Colonic mucosa (tissue), 4 donors: ENCODE measurements at places on chromosomes 3 and 15.

DNA sequence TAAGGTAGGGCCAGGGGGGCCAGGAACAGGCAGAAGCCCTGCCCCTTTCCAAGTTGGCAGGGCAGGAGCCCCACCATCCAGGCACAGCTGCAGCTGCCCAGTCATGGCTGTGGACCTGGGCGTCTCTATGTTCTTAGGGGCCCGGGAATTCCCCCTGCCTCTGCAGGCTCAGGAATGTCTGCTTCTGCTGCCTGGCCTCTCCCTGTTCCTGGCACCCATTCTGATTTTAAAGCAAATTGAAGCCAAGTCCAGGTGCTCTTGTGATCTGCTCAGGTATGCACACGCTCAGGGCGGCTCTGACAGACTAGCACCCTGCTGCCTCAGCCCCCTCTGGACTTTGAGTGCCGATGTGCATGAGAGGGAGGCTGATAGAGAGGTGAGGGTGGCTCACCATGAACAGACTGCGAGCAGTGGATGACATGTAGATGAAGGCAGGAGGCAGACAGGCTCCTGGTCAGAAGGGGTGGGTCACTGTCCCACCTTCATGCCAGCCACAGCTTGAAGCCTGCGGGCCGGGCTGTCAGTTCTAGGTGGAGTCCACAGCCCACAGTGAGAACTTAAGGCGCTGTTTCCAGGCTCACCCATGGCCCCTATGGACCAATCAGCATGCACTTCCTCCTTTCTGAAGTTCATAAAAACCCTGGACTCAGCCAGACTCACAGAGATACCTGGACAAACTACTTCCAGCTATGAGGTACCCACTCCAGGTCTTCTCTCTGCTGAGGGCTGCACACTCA is 747.8 kb upstream of the GBE1 start:
- no peaks in the 10 kb centered on the region for H3K27me3 ChIP-seq
- no peak for DNase-seq
- no peaks in the 10 kb centered on the region for H3K36me3 ChIP-seq
- no peak overlapping the region for H3K4me3 ChIP-seq
- H3K27ac ChIP-seq, result no peak overlapping the region
- no peaks in the 10 kb centered on the region for H3K4me1 ChIP-seq

DNA sequence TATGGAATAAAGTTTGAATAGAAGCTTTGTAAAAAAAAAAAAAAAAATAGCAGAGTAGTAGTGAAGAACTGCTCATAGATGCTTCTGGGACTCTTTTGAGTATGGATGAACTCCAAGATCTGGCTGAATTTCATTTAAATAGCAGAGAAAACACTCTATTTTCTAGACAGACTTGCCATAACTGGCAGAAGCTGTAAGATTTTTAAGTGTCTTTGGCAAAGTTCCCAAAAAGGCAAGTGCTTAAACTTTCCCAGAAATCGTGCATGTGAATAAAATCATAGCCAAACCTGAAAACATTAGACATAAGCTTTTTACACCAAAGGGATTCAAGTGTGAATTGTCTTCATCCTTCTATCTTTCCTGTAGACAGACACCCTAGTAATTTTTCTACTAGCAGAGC is 110.3 kb upstream of the MITF start:
- H3K4me3 ChIP-seq, result no peak overlapping the region
- no peaks in the 10 kb centered on the region for H3K36me3 ChIP-seq
- no peak overlapping the region for H3K27ac ChIP-seq
- H3K4me1 ChIP-seq, result no peaks in the 10 kb centered on the region

DNA sequence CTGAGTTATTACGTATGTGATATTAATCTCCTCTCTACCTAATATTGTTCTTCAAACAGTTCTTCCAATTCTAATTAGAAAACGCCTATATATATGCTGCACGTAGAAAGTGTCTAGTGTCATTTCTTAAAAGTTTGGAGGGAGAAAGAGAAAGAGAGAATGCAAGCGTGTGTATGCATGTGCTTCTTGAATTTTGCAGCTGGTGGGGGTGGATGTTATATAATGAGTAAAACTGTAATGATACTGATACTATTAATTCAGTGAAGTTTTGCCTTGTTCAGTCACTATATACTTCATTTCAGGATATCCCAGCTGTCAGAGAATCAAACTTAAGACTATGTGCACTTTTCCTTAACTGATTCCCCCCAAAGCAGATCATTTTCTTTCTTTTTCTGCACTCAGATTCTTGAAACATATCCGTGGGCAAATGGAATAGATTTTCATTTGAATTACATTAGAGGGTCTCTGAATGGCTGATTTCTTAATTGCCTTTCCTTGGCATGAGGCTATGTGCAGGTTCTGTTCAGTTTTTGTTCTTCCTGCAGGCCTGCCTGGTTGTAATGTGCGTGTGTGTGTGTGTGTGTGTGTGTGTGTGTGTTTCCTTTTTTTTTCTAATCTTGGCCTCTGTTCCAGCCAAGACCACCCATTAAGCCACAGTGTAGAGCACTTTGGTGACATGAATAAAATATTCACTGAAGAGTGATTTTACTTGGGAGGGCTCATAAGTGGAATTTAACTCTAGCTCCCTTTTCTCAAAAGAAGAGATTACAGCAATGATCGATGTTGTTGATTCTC is 617.5 kb downstream of the RBMS3 start:
- H3K36me3 ChIP-seq, result no peaks in the 10 kb centered on the region
- no peak for DNase-seq
- no peaks in the 10 kb centered on the region for H3K27me3 ChIP-seq
- H3K4me3 ChIP-seq, result no peak overlapping the region
- no peaks in the 10 kb centered on the region for H3K4me1 ChIP-seq

GRCh38 chr3:179921951-179922350 is 114.8 kb downstream of the PEX5L start:
- no peaks in the 10 kb centered on the region for H3K36me3 ChIP-seq
- DNase-seq, result no peak
- H3K4me1 ChIP-seq, result no peaks in the 10 kb centered on the region
- no peak overlapping the region for H3K4me3 ChIP-seq
- no peak overlapping the region for H3K27ac ChIP-seq

DNA sequence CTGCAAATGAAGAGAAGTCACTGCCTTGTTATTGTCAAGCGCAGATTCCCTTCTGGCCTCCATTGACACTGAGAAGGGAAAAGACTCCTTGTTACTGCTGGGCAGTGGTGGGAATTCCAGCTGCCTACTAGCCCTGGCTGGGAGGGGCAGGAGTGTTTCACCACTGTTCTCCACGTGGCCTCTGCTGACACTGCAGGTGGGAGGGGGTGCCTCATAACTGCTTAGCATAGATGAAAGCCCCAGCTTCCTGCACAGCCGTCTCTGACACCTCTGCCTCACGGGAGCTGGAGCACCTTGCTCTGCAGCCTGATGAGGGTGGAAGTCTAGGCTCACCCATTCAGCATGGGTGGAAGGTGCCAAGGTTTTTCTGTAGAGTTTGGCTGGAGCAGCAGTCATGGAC is 52.1 kb downstream of the TM2D3 start:
- DNase-seq, result no peak
- H3K36me3 ChIP-seq, result no peaks in the 10 kb centered on the region
- no peaks in the 10 kb centered on the region for H3K27me3 ChIP-seq
- no peaks in the 10 kb centered on the region for H3K4me1 ChIP-seq
- no peak overlapping the region for H3K27ac ChIP-seq

DNA sequence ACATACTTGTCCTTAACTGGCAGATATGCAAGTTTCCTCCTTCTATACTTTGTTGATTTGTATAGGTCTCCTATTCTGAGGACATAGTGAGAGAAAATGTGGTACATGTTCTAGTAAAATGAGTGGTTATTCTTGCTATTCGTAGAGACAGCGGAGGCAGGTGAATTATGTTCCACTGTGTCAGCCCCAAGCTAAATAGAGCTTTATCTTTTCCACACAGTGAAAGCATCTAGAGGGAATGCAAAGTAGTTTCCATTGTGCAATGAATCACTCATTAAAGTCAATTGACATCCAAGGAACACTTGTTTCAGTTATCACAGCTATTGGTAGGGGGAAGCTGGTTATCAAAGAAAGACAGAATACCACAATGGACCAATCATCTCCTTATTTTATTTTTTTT is 262.4 kb downstream of the NLGN1 start:
- DNase-seq, result no peak
- H3K4me3 ChIP-seq, result no peak overlapping the region
- no peaks in the 10 kb centered on the region for H3K36me3 ChIP-seq
- no peak overlapping the region for H3K27ac ChIP-seq
